ENCODE measurements at places on chromosomes 1 and 21.
A peak's percentile ranks its signal among the peaks of the same experiment; 100 is the strongest.

GRCh38 chr1:66041654-66042053 lies 249.0 kb downstream of the PDE4B start:
- no peak for DNase-seq

DNA sequence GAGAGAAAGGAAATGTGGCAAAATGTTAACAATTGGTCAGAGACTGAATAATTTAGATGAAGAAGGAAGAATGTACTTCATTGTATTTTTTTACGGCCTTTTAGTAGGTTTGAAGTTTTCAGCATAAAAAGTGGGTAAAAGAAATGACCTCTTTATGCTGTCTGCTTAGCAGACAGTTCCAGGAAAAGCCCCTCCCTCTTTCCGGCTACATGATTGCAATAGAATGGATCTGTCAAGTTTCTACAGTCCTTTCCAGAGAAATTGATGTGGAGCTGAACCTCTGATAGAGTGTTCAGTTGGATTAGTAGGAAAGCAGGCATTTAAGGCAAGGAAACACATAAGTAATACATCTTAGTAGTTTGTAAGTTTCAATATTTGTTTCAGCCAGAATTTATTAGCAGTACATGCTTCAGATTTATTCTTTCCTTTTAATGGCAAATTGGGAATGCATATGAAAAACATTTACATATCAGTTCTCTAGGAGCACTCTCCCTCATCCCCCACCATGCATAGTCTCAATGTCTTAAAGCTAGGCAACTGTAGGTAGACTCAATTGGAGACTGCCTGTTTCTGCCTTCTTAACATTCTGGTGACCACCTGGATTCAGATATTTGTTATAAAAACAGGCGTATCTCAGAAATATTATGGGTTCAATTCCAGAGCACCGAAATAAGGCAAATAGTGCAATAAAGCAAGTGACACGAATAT lies 36.4 kb downstream of the HS2ST1 start:
- no peak for DNase-seq

DNA sequence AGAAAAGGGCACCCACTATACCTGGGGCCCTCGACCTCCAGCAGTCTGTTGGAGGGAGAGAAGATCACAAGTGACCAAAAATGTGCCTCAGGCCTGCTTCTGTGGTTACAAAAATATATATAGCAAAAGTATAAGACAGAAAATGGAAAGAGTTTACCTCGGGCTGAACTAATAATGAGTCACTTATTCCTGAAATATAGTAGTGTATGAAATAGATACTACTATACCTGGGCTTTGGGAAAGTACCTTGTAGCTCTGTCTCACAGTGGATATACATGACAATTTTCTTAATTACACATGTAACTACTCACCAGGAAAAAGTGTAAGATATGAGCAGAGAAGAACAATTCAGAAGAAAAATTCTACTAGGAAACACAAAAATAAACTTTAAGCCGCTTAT lies 7.3 kb upstream of the APCS start:
- no peak for DNase-seq

DNA sequence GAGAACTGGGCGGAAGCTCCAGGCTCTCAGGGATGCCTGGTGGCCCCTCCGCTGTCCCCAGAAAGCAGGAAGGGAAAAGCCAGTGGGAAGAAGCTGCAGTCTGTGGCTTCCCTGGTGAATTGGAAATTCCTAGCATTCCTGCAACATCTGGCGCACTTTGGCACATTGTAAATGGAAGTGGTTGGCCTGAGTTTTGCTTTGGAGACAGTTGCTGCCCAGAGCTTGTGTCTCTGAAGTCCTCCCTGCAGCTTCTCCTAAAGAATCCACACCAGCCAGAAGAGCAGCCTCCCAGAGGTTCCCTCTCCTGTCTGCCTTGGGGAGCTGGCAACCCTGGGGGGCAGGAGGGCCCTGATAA lies 48.2 kb downstream of the ARHGEF10L start:
- no peak for DNase-seq

DNA sequence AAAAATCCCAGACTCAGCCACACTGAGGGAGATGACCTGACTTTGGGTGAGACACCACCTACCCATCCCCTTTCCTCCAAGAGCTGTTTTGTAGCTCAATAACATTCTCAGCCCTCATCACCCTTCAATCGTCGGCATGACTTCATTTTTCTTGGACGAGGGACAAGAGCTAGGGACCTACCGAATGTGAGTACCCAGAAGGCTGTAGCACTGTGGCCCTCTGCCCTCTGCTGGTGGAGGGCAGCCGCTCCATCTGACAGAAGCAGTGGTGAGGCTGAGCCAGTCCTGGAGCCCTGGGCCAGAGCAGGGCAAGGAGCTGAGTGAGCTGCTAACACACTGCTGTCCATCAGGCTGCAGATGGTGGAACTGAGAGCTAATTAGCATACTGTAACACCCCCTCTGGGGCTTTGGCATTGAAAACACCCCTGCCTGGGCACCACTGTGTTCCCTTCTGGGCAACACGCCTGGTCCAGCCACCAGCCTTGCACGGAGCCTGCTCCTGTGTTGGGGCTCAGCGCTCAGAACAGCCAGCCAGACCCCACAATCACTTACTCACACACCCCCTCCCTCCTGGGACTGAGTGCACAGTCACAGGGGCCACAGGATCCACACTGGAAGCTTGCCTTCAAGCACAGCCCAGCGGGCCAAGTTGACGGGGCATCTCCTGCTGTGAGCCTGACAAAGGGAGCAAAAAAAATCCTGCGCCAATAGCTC lies 18.3 kb upstream of the ALPL start:
- DNase-seq = peak; percentile 56

DNA sequence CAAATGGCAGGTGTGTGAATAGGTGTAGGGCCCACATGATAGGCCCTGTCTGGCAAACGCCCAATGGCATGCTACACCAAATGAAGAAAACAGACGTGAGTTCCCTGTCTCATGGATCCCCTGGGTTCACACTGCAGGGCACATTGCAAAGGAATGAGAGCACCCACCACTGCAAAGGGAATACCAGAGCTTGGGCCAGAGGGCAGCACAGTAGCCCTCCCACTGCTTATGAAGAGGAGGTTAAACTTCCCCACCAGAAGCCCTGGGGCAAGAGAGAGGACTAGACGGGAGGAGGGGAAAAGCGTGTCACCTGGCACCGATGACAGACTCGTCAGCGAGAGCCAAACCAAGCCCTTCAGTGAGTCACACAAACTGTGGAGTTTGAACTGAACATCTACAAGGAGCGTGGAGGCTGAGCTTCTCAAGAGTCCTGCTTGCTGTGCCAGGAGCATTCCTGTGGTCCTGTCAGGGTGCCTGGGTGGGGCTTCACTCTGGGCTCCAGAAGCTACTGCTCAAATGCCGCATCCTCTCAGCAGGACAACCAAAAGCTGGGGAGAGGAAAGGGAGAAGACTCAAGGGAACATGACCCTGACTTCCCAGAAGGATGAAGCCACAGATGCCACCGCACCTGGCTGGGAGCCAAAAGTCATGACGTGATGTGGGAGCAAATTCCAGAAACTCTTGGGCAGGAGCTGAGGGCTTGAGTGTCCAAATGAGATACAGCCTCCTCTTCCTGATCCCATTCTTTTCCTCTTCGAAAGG lies 61.1 kb downstream of the TOMM20 start:
- DNase-seq = peak; percentile 71

GRCh38 chr1:23559136-23559984 lies at the start of gene ID3:
Gene ID3 (minus strand): TSS chr1:23559501. CDS start chr1:23559426, 75 bp downstream.
- peak; percentile 98 for DNase-seq

DNA sequence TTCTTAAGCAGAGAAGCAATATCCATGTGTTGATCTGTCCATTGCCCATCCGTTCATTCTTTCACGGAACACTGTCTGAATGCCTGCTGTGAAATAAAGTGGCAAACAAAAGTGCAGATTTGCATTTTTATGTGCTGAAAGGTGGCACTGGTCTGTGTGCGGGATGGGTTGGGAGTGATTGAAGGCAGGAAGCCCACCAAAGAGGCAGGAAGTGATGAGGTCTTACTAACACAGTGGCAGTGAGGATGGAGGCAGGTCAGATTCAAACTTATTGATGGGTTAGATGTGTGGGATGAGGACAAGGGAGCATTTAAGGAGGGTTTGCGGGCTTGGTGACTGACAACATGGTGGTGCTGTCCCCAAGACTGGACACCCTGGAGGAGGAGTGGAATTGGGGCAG lies 8.3 kb downstream of the PTPRF start:
- no peak for DNase-seq

DNA sequence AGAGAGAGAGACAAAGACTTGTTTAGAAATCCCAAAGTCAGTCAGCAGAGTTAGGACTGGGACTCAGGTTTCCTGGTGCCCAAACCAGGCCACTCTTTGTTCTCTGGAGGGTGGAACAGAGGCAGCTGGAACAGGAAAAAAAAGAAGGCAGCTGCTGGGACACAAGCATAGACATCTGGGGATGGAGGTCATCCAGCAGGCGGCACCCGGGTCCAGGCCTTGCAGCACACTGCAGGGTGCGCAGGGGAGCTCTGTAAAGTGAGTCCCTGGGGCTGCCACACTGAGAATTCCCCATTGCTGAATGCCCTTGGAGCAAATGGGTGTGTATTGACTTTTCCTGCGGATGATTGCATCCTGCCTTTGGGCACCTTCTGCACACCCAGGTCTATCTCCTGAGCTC lies 222.9 kb upstream of the CSF3R start:
- no peak for DNase-seq

DNA sequence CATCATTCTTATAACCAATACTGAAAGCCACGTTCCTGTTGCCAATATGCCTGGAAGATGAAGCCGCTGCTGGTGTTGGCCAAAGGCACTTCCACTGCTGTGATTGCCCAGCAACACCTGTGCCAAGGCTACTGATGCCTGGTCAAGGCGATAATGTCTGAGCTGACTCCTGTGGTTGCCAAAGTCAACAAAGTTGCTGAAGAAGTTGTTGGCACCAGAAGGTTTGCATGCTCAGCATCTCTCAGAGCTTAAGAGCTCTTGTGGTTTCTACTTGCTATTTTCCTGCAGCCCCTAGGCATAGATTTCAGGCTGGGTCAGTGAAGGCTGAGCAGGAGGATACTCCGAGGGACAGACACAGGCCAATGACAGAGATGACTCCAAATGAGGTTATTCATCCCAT lies 63.4 kb upstream of the RAB3GAP2 start:
- no peak for DNase-seq

DNA sequence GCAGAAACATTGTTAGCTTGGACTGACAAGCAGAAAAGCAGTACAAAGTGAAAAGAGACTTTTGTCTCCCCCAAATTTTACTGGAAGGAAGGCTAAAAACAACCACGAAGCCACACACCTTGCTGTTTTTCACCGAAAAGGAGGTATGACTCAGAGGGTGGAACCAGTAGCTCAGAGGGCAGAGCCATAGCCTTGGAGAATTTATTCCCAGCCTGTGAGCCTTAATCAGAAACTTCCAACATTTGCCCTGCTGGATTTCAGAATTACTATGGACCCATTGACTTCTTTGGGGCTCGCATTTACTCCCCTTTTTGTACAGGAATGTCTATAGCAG lies 32.0 kb downstream of the RPS6KC1 start:
- no peak for DNase-seq

GRCh38 chr1:20361805-20362381 lies 71.2 kb downstream of the VWA5B1 start:
- peak; percentile 25 for DNase-seq

GRCh38 chr1:69294171-69294570 lies 273.6 kb upstream of the LRRC7 start:
- DNase-seq = no peak

Data from inflammatory macrophage treated with lipopolysaccharide for 1 hour (primary cell).